ENCODE measurements at places on chromosomes 13 and 19.

DNA sequence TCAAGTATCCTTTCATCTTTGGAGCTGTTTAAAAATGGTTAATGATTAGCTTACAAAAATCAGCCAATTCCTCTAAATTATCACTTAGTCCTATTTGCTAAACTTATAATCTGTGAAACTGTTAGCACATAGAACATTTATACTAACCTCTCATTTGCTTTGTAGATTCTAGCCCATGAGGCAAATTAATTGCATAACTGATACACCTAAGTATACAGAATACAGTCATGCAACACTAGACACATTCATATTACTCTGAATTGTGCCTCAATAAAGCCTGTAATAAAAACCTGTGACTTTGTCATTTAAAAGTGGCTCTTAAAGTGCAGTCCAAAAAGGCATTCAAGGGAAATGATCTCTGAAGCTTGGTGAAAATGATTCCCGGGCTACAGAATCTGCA is 21.0 kb downstream of the SERPINE3 start:
- no peak for DNase-seq

- no peak for DNase-seq
Observed at GRCh38 chr13:41199526-41199925, 5.2 kb upstream of the KBTBD7 start.

DNA sequence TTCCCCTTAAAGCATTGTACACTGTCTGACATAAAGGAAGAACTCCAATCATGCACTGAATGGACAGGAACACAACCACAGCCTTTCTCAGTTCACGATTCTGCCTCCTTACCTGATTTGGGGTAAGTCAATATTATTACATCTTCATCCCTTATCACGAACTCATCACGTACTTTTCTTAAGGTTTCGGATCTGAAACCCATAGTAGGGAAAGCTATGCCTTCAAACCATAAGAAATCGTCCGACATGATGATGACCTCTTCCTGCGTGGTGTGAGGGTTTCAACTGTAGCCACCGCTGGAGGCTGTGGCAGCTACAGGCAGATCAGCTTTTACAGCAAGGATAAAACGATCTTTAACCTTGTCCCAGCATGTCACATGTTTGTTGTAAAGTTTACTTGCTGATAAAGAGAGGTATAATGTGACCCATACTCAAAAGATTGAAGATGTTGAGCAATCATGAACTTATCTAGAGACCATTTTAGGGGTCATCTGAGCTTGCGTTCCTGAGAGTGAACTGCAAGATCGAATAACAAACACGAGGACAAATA is at the start of gene SULT2A1:
SULT2A1 (minus strand) TSS at position 306 of the 550 bp plus-strand sequence; CDS start at position 248, 58 bp downstream.
- DNase-seq, result no peak

GRCh38 chr13:113861433-113862030 is 2.3 kb downstream of the GAS6 start:
- DNase-seq, result no peak

GRCh38 chr19:34733266-34733745 is 737 bp upstream of the ZNF181 start:
- DNase-seq, result no peak

DNA sequence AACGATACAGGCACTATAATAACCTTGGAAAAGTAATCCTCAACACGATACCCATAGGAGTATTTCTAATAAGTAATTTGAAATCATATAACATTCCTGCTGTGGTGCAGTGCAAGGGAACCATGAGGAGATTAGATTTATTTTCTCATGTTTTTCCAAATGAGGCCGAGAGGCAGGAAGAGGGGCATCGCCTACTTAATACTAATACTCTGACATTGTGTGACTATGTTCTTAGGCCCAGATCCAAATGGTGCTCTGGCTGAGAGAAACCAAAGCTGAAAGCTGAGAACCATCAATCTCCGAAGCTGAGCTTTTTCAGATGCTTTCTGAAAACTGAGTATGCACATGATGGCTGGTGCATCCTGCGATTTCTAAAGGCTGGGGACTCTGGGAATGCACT is 248.0 kb upstream of the MAB21L1 start:
- no peak for DNase-seq

DNA sequence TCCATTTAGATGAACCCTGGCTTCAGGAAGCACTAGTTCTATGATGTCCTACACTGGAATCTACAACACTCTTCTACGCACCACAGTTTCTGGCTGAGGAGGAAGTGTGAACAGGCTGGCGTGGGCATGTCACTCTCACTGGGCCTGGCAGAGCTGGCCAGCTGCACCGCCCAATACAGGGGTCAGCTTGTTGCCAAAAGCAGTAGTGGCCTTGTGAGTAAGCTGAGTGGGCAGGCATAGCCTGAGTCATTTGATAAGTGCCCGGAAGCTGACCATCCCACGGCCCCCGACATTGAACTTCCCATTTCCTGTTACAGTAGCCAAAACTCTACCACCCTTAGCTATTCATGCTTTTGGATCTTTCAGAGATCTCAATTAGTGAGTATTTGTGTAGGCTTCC is 240.9 kb upstream of the SERP2 start:
- no peak for DNase-seq

- no peak for DNase-seq
Observed at GRCh38 chr13:67143544-67144115, 86.5 kb downstream of the PCDH9 start.

DNA sequence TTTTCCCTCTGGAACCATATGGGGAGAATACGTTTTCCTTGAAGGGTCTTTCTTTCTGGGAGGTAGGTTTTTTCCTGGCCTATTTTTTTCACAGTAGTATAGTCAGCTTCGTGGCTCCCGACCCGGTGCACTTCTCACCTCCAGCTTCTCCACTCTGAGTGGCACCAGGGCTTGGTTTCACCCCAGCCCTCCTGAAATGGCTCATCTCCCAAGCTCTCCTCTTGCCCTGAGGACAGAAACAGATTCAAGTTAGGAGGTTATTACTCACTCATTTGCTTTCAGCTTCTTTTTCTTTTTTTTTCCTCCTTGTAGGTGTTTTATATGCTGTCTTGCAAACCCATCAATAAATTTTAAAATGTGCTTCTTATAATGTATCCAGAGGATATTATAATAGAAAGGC is 199.3 kb downstream of the RFC3 start:
- no peak for DNase-seq

DNA sequence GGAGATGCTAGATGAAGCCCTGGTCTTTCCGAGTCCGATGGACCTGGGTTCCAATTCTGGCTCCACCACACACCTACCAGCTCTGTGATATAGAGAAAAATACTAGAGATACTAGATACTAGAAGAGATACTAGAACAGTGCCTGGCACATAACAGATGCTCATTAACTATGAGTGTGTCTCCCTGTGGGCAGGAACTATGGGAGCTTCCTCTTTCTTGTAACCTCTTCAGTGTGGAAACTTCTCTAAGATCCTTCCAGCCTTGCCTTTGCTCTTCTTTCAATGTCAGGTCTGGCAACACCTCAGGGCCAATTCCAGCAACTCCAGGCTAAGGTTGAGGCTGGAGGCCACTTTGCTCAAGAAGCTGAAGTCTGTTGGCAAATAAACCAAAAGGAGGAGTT is 143.9 kb downstream of the KATNAL1 start:
- no peak for DNase-seq

GRCh38 chr13:59730026-59730425 is 433.7 kb downstream of the DIAPH3 start:
- no peak for DNase-seq

- no peak for DNase-seq
Observed at GRCh38 chr19:1383017-1383311, 743 bp upstream of the NDUFS7 start.

GRCh38 chr13:102333320-102334198 is 68.3 kb downstream of the FGF14 start:
- no peak for DNase-seq

GRCh38 chr19:47589824-47590223 is 16.9 kb upstream of the ZNF541 start:
- no peak for DNase-seq

GRCh38 chr13:41501281-41501680 is 43.9 kb downstream of the RGCC start:
- no peak for DNase-seq

- DNase-seq, result no peak
Observed at GRCh38 chr13:109949397-109949796, 163.0 kb upstream of the IRS2 start.

- DNase-seq, result no peak
Observed at GRCh38 chr19:48121909-48122371, 11.3 kb upstream of the PLA2G4C start.

- DNase-seq, result no peak
Observed at GRCh38 chr19:38717855-38718254, 26.4 kb downstream of the CAPN12 start.

DNA sequence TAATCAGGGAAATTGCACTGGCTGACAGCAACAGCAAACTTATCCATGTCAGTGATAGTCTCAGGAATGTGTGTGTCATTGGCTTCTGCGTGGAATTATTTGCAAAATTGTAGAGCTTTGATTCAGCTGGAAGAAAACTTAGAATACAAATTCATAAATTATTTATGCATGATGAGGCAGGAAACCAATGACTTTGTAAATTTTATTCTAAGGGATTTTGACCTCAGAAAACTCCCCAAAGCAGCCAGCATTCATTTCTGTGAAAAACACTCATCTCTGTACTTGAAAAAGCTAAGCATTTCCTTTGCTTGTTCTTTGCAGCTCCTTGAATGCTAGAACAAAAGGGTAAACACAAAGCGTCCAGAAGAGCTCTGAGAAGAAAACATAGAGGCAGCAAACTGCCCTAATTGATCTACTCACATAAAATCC is 162.4 kb downstream of the DCT start:
- no peak for DNase-seq

DNA sequence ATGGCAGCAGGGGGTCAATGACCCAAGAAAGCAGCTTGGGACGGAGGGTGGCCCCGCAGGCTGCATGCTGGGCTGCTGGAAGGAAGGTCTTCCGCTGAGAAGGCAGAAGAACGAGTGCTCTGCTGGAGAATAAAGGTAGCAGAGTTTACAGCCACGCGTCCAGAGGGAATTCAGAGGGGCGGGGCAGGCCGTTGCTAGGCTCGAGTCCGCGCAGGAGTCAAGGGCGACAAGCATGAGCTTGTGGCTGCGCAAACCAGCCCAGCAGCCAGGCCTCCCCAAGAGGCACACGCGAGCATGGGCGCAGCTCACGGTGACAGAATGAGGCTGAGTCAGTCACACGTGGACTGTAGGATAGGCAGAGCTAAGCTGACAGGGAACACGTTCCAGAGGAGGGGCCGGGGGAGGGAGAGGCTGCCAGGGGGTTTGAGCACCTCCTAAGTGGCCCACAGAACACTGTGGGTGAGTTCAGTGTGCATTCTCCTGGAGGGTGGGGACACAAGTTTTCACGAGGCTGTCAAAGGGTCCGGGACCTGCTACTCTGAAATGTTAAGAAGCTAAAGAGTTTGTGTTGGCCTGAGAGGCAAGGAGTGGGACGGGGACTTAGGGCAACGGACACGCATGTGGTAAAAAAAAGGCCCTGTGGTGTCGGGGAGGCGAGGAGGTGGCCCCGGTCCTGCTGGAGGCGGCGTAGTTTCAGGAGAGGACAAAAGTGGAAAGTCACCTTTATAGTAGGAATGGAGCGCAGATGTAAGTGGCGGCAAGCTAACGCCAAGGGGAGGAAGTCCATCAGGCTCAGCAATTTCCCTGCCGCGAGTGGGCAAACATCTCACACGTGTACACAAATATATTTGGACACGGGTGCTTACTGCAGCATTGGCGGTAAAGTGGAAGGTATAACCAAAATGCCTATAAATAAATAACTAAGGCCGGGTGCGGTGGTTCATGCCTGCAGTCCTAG is 17.7 kb downstream of the RFX2 start:
- DNase-seq, result no peak

DNA sequence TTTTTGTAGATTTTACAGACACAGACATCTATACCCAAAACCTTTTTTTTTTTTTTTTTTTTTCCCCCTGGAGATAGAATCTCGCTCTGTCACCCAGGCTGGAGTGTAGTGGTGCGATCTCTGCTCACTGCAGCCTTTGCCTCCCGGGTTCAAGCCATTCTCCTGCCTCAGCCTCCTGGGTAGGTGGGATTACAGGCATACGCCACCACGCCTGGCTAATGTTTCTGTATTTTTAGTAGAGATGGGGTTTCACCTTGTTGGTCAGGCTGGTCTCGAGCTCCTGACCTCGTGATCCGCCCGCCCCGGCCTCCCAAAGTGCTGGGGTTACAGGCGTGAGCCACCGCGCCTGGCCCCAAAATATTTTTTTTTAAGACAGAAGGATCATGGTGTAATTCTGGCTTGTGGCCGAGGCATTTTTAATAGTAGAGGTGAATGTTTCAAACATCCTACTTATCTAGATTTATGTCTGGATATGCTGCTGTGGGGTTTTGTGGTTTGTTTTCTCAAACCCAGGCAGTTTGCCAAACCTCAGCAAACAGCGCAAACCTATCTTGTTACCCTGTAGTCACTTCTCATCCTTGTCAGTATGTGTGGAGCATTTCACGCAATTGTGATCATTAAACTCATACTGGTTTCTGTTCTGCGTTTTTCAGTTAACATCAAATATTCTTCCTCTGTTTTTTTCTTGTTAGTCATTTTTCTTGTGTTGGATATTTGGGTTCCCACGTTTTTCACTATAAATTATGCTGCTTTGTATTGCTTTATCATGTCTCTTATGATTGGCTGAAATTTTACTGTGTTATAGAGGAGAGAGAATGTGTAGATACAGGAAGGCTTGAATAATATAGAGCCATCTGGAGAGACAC is 36.2 kb upstream of the GARRE1 start:
- peak; percentile 80 for DNase-seq

GRCh38 chr19:43640424-43640757 is 741 bp upstream of the CADM4 start:
- DNase-seq, result no peak

DNA sequence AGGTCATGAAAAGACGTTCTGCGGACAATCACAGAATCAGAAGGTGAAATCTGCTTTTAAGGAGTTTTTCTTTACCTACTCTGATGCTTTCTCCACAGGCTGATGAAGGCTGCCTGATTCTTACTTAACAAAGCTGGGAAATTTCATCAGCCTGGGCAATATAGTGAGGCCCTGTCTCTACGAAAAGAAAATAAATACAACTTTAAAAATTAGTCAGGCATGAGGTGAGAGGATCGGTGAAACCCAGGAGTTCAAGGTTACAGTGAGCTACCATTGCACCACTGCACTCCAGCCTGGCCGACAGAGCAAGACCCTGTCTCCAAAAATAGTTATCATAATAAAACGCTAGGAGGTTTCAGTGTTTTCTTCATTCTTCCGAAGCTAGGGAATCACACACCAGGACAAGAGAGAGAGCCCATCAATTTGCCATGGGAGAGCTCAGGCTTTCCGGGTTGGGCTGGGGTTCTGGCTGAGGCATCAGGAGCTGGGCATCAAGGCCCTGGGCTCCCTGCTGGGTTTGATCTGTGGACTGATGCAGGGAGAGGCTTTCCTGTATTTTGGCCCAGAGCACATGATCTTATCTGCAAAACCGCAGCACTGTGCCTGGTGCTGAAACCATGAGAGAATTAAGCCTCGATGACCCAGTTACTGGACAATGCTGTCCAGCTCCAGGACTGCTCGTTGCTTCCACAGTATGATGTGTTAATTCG is 25.1 kb upstream of the CEBPG start:
- no peak for DNase-seq
